ENCODE measurements at places on chromosomes 4 and X.

GRCh38 chr4:151931563-151931962 is 170.8 kb upstream of the GATB start:
- DNase-seq = no peak

DNA sequence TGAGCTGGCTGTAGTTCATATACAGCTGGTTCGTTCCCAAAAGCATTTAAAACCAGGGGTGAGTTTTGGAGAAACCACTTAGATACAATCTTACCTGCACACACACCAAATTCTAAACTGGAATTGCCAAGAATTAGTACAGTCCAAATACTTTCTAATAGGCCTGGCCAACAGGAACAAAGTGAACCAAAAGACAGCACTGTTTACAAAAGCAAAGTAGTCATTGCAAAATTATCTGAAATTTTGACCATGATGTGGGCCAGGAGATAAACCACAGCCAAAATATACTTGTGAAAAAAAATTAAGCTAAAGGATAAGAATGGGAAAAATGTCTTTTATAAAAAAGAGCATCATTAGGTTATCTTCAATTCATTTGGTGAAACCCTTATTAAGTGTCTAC is 37.9 kb upstream of the NAP1L5 start:
- no peak for DNase-seq

DNA sequence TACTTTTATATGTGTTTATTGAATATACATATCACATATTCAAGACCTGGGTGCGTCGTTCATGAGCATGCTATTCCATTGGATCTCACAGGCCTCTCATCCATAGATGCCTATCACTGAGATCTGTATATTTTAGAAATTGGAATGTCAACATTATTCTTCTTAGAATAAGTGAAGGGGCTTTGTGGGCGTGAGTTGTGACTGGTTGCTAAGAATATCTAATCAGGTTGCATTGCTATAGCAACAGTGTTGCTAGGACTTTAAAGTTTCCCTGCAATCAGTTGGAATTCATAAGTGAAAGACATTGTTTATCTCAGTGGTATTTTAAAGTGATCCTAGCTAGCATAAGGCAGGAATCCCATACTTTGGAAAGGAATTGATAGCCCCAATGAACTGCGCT is 36.7 kb upstream of the ANK2 start:
- no peak for DNase-seq

DNA sequence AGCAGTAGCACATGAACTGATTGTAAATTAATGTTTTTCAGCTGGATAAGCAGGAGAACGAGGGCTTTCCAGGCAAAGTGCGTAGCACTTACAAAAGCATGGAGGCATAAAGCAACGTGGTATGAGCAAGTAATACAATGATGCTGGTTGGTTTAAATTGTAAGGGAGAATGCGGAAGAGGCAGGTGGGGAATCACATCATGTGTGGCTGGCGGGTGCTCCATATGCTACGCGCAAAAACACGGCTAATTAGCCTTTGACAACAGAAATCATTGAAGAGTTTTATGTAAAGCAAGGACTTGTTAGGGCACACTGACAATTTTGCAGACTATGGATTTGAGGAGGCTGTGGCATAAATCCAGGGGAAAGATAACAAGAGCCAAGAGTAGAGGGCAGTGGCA is 14.6 kb downstream of the SYTL4 start:
- DNase-seq = no peak

- no peak for DNase-seq
Measured at GRCh38 chr4:26931966-26932365, 71.3 kb downstream of the STIM2 start.

DNA sequence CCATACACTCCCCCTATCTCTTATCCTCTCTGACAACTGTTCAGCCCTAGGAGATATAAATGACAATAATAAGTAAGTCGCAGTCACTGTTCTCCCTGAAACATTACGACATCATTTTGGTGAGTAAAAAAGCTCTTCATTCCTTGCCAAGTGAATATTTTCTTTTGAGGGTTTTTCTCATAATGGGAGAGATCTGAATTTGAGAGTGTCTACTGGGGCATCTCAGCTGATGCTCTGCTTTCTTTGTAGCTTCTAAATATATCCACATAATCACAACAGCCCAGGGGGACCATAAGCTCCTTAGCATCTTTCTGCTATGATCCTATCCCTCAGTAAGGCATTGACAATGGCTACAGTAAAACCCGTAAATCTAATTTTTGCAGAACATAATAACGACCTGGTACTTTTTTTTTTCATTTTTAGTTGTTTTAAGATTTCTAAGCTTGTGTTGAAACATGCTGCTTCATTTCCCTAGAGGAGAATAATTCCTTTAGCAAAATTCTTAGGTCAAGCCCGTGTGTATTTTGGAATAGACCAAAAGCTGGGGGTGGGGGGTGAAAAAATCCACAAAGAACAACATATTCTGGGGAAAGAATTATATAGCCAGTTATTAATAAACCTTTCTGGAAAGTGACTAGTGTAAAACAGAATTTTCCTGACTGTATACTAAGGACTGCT is 78.1 kb upstream of the GPM6B start:
- no peak for DNase-seq

Data from effector CD4-positive, alpha-beta T cell (primary cell).